ENCODE measurements at places on chromosomes 7 and 10. TPM values are rescaled to one million over a fixed set of nuclear protein-coding genes. Genes with fewer than 3 reads are reported as not detected.

Gene PLEKHA8
- 20.3 TPM for total RNA-seq

Gene TMEM196
- not detected for total RNA-seq

Gene WDR86
- total RNA-seq = not detected

Gene ZNF425
- total RNA-seq = 4.0 TPM

Gene RFC2
- total RNA-seq = 11.0 TPM

Gene DYNC1I1
- 17.4 TPM for total RNA-seq

Gene EN2
- 0.15 TPM for total RNA-seq

GRCh38 chr7:116543664-116544063, 18.8 kb downstream of the CAV1 start:
- DNase-seq = no peak

GRCh38 chr7:131950758-131951157, 394.3 kb upstream of the PODXL start:
- DNase-seq = no peak

GRCh38 chr10:8978100-8978499, 923.6 kb downstream of the GATA3 start:
- no peak for DNase-seq

DNA sequence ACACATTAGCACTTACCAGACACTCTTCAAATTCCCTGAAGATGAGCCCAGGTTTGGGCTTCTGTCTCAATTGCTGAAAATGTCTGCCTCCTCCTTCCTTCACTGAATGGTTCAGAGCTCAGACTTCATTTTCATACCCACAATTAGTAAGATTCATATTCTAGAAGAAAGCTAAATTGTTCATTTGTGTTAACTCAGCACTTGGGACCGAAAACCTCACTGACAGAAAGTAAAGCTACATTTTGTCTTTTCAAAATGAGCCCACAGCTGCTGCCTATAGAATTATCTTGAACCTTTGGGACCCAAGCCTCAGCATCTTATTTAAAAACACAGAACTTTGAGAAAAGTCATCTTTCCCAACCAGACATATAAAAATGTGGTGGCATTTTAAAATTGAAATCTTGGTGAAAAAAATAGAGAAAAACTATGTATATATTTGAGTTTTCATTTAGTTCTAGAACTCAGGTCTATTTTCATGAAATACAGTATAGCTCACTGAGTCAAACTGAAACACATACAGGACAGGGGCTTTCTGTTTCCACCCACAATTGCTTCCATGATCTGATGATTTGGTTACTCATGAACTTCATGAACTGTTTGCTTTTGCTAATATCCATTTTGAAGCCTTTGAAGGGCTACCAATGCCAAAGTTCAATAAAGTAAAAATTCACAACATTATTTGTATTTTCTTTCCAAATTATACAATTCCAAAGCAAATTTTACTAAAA, 119.1 kb upstream of the PFKP start:
- no peak for DNase-seq

- DNase-seq = no peak
Measured at GRCh38 chr7:3641582-3641981, 340.5 kb downstream of the SDK1 start.

DNA sequence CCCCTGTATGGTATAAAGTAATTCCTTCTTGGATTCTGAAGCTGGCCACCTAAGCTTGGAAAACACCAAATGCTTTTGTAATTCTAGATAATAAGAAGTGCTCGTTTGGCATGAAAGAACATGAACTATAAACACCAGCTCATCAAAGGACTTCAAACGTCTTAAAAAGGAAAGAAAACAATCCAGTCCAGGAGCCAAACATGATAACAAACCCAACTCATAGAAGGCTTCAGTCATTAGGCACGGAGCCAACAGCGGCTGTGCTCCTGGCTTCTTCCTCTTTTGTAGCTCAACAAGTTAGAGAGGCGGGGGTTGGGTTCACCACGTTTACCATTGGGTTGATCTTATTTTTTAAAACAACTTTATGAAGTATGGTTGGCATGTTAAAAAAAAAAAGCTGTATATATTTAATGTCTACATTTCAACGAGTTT, 56.4 kb upstream of the ECHDC3 start:
- peak; percentile 26 for DNase-seq

DNA sequence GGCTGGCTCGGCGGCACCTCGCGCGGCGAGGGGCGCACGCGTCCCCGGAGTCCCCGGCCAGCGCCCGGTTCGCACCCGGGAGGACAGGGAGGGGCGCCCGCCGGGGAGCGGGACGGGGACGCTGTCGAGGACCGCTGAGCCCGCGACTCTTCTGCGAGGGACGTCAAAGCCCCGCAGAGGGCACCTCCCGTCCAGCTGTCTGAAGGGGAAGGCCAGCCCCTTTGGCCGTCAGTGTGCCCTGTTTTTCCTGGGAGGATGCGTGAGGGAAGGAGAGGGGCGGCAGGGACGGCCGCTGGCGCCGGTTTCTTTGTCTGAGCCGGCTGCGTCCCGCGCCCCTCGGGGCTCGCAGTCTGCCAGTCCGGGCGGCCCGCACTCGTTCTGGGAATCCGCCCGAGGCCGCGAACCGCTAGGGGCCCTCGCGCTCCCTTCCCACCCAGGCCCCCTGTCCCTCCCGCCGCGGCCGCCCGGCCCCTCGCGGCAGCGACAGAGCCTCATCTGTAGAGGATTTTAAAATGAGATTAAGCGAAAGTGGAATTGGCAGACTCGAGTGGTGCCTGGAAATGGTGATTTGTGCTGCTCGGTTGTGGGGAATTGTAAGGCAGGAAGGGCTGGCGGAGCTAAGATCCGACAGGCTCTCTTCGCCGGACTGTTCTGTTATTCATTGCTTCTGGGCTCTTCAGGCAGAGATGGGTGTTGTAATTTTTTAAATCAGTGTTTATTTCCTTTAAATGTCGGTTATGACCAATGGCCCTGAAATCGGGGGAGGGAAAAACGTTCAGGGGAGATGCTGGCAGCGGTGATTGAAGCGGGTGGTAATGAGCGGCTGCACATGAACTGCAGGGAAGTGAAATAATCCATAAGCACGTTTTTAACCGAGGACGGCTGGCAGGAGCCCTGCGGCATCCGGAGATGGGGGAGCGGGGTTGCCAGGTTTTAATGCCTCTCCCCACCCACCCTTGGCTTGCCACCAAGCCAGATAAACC, 618 bp upstream of the RELN start:
- DNase-seq = peak; percentile 57

DNA sequence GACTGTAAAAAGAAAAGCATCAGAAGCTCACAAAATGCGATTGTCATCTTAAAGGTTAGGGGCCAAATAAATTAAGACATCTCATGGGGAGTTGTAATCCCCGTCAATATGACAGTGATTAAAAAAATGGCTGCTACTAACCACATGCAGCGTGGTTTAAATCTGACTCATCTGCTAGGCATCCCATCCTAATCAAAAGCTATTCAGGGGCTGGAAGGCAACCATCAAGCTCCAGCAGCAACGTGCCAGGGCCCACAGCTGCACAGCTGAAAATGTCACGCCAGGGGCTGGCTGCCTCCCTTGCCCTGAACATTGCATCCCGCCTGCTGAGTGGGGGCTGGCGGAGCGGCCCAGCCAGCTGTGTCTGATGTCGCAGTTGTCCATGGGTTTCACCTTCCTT, 66.3 kb upstream of the FRMD4A start:
- peak; percentile 94 for DNase-seq

GRCh38 chr10:55266797-55267196, 465.8 kb upstream of the PCDH15 start:
- DNase-seq = no peak

DNA sequence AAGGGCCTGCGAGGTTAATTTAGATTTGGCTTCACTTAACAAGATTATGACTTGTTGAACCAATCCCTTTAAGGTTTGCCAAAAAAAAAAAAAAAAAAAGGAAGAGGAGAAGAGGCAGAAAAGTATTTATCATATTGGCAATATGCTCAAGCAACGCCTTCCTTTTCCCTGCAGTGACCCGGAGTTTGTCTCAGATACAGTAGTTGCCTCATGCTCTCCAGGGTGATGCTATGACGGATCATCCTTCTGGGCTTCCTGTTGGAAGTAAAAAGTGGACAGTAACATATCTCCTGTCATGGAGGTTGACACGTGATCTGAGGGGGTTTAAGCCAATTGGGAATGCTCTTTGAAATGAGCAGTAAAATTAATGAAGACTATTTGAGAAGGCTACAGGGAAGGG, 117.3 kb downstream of the BMPER start:
- DNase-seq = no peak

- no peak for DNase-seq
Measured at GRCh38 chr7:155410431-155410830, 47.5 kb upstream of the EN2 start.

GRCh38 chr10:13792006-13792405, 205.2 kb downstream of the PRPF18 start:
- DNase-seq = no peak

DNA sequence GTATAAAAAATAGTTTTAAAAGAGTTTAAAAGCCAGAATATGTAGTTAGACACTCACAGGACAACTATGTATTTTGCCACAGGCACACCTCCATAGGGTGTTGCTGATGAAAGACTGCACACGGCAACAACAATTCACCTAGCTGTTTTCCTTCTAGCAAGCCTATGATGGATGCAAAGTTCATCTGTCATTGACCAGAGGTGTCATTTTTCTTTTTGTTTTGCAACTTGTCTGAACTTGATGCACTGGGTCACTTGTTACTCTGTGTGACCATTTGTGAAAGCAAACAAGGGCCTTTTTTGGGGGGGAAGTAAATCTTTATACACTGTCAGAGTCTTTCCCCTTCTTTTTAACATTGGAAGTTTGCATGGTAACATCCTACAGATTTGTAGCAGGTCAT, 258.0 kb upstream of the SEMA3A start:
- no peak for DNase-seq

- no peak for DNase-seq
Measured at GRCh38 chr10:90858461-90858968, 676 bp upstream of the HTR7 start.

- peak; percentile 54 for DNase-seq
Measured at GRCh38 chr10:131865223-131865917, 35.4 kb upstream of the PPP2R2D start.

DNA sequence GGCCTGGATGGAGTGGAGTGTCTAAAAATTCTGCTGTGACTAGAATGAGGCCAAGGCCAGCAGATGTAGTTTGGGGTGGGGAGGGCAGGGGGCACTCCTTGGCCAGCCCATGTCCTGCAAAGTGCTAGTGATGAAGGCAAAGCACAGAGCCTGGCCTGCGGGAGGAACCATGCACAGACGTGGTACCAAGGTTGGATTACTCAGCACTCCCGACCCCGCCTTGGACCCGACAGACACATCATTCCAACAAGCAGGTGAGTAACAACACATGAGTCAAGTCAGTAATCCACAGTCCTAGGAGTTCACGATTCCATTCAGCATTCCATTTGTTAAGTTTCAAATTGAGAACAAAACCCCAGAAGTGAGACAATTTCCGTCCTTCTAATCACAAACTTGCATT, 317.3 kb downstream of the TCERG1L start:
- no peak for DNase-seq

GRCh38 chr10:106832846-106833245, 331.7 kb downstream of the SORCS1 start:
- no peak for DNase-seq

DNA sequence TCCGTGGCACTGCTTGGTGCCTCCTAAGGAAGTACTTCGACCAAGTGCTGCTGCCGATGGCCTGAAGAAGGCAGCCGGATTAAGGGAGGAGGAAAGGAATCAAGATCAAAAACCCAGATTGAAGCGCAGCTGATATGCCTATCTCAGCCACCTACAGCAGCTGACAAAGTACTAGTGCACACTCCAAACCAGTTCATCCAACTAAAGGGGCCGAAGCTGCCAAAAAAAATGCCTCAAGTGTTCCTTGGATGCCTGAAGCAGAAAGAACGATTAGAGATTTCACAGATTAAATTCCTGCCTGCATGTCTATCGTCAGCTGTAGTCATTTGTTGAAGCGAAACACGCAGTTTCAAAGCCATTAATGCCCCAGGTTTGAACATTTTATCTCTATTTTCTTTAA, 65.7 kb downstream of the TNRC18 start:
- no peak for DNase-seq

DNA sequence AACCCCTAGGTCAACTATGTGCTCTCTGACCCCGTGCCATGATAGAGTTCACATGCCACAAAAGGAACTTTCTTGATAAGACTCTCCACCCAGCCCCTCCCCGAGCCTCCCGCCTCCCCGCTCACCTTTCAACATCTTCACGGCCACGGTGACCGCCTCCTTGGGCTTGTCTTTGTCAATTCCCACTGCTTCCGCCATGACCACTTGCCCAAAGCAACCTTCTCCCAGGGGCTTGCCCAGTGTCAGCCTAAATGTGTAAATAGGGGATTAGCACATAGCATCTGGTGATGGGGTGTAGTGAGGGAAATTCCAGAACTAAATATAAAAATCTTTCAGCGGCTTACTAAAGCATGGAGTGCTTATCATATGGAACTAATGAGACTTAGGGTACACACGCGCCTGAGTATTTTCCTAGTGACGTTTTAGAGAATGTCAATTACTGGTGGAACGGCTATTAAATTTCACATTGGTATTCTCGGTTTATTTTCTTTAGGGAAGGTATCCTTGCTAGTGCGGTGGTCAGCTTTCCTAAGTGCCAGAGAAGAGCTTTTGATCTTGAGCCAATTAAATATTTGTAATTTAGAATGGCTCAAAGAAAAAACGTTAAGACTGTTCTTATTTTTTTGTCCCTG, 97.4 kb downstream of the FGFR2 start:
- no peak for DNase-seq

GRCh38 chr10:60139798-60140566, 233.6 kb upstream of the CCDC6 start:
- no peak for DNase-seq

DNA sequence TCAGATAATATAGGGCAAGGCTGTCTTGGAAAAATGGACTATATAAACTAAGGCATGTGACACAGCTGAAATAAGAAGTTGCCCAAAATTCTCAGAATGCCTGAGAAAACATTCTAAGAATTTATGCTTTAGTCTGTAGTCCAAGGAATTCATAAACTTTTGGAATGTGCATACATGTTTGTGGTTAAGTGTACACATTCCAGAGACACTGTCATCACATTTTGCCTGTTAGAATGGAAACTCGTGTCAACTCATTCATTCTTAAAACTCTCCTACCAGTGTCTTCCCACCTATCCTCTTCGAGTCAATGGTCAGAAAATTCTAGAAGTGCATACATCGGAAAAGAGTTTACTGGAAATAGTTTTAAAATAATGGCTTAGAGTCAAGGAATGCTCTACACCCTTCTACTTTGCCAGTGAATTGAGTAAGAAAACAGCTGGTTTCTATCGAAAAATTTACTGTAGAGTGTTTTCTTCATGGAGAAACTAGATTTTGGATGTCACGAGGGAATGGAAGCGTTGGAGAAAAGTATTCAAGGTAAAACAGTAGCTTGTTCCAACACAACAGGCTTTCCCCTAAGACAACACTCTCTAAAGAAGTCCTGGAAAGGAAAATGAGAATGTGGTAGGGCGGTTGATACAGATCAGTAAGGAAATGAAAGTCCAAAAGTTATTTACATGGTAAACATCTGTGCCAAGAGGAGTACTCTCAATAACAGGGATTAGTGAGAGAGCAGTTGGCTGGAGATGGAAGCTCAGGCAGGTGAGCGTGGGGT, 1177.6 kb upstream of the C7orf33 start:
- DNase-seq = no peak

GRCh38 chr10:72794260-72794659, 99.3 kb upstream of the OIT3 start:
- DNase-seq = no peak
